ENCODE measurements at places on chromosomes 1 and 21.

DNA sequence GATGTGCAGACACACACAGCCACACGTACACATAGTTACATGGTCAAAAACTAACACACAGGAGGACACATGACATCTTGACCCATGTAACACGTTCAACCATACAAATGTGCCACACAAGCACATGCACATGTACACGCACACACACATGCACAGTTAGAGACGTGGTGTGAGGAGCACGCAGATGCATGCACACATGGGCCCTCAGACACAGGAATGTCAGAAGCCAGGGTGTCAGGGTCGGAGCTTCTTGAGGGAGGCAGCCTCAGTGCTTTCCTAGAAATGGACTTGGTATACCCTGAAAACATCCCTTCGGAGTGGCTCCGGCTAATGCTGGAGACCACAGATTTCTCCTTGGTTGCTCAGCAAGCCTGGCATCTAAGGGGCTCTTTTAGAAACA, 114.3 kb downstream of the DMRTB1 start:
- no peak for DNase-seq

DNA sequence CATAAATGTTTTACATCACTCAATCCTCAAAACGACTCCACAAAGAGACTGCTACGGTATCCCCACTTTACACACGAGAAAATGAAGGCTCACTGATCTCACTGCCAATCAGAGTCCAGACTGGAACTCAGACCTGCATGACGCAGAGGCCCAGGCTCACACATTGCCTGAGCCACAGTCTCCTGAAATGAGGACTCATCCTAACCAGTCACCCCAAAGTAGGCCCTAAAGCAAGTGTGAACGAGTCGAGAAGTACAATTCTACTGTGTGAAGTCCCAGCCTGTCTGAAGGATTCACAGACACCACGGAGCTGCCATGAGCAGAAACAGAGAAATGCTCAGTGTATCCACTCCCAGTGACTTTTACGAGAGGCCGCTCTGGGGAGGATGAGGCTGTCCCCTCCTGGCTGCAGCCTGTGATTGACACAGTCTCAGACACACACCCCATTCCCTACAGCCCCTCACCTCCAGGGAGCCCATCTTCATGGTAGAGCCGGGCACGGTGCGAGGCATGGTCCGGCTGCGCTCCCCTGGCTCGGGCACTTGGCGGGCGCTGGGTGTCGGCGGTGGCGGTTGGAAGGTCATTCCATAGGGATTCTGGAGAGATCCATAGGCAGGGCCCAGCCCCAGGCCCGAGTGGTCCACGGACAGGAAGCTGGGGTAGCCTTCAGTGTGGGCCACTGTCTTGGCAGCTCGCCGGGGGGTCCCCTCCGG, 26.7 kb upstream of the COL16A1 start:
- DNase-seq, result no peak

DNA sequence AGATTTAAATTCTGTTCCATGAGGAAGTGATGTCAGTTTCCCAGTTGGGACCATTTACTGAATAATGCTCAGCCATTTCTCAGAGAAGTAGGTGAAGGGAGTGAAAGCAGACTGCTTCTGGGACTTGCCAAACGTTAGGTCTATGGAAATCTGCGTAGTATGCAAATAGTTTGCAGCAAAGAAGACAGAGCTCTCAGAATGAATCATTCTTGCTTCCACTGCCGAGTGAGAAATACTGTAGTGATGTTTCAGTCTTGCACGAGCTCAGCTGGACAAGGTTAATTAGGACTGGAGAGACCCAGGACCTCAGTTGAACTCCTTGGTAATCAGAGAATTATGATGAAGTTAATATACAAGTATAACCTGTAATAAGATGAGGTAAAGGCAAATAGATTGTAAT, 317.7 kb upstream of the DAB1 start:
- no peak for DNase-seq

DNA sequence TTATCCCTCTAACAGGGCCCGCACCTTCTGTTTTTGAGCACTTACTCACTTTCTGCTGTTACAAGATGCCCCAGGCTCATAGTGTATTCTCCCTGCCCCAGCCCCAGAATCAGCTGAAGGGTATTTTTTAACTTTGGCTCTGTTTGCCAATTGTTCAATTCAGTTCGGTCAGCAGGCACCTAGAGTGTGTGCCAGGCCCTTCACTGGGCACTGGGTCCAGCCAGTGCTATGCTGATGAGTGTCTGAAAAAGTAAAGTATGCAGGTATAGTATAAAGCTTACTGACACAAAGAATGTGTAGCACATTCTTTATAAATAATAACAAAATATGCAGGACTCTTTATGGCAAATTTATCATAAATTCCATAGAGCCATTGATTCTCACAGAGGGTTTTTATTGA, 35.0 kb downstream of the FHAD1 start:
- DNase-seq, result no peak

GRCh38 chr1:61050541-61051442, 31.6 kb upstream of the NFIA start:
- DNase-seq, result no peak

- no peak for DNase-seq
Observed at GRCh38 chr1:8460132-8460544, 142.2 kb downstream of the SLC45A1 start.

- no peak for DNase-seq
Observed at GRCh38 chr1:195970209-195970608, 638.0 kb downstream of the KCNT2 start.

GRCh38 chr1:248847181-248847955, 9.3 kb downstream of the ZNF672 start:
- no peak for DNase-seq

DNA sequence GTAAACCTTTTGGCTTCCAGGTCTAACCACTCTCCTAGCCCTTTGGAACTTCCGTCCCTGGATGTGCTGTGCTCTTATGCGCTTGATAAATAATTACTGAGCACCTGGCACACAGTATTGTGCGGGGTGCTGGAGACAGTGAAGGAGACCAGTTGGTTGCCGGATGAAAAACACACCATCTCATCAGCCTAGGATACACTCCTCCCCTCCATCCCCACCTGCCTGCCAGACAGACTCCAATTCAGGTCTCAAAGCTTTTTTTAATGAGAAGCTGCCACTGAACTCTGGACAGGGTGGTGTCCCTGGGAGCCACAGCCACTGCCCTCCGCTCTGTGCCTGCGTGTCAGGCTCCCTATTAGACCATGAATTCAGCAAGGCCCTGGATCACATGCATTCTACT, 9.2 kb downstream of the GNB1 start:
- DNase-seq, result no peak

DNA sequence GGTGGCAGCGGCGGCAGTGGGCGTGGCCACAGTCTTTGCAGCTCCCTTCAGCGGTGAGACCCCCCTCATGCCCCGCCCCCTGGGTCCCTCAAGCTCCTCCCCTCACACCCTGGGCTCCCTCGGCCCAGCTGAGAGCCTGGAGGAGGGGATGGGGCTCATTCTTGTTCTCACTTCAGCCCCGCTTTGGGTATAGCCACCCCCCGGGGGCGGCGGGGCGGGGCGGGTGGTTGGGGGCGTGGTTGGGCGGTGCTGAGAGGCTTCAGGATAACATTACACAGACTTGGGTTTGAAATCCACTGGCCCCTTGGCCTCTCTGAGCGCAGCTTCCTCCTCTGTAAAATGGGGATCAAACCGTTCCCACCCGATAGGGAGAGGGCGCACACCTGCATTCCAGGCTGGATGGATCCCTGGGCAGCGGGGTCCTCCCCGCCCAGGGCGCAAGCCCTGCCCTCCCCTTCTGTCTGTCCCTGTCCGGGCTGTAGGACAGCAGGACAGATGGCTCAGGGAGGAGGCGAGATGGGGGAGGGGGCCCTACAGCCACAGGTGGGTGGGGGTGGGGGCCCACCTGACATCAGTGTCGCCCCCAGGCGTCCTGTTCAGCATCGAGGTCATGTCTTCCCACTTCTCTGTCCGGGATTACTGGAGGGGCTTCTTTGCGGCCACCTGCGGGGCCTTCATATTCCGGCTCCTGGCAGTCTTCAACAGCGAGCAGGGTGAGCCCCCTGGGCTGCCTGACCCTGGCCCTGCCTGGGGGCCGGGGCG, 5.1 kb downstream of the CLCNKA start:
- no peak for DNase-seq

DNA sequence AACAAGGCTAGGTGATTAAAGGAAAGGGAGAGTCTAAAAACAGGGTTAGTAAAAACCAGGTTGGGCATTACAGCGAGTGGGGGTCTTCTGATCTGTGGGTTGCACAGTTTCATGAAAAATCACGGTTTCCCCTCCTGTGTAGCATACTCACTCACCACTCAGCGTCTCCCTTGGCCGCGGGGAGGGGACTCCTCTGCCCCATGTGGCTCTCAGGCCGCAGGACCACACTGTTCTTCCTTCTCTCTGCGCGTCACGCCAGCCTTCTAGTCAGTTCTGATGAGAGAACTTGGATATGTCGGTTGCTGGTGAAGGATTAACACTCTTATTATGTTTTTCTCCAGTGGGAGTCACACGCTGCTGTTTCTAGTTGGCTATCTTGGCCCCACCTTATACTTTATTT, 254.6 kb upstream of the LRRC7 start:
- DNase-seq, result no peak

GRCh38 chr1:104195395-104195794, 445.7 kb downstream of the AMY1C start:
- DNase-seq, result no peak

DNA sequence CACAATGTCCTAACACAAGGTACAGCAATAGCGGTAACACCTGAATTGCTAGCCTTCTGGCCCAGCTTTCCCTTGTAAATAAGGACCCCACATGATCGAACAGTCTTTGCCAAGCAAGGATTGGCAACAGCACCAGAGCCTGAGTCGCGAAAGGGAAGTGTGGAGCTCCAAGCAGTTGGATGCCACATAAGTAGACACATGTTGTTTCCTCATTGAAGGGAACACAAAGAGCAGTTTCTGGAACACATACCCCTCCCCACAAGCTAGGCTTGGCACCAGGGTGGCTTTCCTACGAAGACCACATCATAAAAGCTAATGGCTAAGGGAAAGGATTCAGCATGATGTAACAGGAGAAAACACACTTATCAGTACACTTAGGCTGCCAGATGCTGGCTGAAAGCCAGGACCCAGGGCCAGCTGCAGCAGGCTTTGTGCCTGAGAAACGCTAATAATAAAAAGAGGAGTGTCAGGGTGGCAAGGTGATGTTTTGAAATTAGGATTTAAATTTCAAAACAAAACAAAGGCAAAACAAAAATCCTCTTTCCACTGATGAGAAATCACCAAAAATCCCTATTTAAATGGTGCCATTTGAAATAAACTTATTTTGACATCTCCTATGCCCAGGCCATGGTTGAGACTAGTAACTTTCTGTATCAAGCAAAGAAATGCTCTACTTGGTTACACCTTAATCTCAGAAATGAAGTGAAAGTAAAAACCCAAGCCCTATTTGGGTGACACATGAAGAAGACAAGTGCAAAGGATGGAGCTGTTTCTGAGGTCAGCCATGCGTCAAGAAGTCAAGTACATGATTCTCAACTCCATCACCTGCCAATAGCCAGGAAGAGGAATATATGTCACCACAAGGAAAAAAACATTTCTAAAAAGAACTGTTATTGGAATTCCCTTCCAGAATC, 11.9 kb upstream of the CPLANE2 start:
- DNase-seq, result no peak

- no peak for DNase-seq
Observed at GRCh38 chr21:41065539-41065938, 102.4 kb upstream of the BACE2 start.

DNA sequence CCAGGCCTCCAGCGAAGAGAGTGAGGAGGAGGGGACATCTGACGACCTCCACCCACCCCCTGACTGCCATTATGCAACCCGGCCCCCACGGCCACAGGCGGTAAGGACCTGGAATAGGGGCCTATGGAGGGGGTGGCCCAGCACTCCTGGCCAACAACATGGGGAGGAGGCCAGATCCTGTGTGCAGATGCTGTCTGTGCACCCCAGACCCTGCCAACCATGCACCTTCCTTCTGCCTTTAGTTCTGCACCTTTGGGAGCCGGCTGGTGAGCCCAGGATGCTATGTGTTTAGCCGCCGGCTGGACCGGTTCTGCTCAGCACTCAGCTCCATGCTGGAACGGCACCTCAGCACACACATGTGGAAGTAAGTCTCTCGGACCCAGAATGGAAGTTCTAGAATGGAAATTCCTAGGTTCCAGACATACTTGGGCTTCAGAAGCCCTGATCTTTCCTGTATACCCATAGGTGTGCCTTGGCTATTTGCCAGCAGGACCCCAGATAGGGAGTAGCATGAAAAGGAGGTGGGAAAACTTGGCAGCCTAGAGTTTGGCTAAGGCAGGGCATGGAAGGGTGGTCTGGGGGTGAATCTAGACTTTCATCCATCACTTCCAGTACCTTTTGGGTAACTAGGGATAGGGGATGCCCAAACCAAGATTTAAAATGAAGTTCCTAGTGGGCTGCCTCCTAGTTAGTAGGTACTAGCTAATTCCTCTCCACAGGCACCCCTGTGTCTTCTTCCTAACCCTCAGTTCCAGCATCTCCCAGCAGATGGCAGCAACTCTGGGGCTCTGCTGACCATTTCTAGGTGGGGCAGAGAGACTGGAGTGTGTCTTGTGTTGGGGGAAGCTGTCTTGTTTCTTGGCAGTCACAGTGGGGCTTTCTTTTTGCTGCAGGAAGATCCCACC, 3.6 kb upstream of the CYB561D1 start:
- peak; percentile 61 for DNase-seq

GRCh38 chr1:54485416-54485815, 62.6 kb upstream of the ACOT11 start:
- no peak for DNase-seq

GRCh38 chr21:41823166-41823565, 56.0 kb downstream of the PRDM15 start:
- DNase-seq, result no peak

DNA sequence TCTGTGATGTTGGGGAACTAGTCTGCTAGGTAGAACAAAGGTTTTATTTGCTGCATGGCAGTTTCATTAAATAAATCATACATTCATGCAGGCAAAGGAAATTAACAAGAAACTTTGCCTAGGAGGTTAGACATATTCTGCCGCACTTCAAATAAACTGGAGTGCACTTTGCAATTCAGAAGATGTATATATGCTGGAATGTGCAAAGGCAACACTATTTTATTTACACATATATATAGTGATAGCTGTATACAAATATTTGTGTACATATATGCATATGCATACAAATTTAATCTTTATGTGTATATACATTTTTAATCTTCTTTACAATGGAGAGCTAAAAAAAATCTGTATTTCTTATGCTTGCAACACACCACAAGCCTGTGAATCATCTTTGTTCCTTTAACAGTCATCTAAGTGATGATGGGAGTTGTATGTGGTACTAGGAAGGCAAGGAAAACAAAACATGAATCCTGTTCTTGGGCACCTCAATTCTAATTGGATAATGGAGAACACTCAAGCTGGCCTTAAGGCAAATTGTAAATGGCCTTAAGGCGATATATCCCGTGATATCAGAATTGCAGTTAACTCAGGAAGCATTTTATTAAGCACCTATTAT, 605.8 kb upstream of the CAMK1G start:
- DNase-seq, result no peak

DNA sequence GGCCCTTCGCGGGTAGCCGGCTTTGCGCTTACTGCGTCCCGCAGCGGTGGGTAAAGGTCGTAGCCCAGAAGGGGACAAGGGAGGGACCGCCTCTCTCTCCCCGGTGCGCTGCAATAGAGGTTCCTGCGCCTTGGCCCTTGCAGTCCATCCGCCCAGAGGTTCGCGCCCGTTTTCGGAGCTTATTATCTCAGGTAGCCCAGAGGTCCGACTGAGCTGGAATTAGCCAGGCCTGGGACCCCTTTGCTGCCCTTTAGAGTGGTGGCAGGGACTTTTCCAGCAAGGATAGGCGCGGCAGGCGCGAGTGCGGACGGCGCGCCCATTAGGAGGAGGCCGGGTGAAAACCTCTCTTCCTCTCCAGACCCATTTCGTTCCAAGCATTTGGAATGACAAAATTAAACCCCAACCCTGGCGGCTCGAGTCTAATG, 5.0 kb downstream of the LHX4 start:
- DNase-seq, result no peak

- no peak for DNase-seq
Observed at GRCh38 chr1:119688810-119689209, 22.9 kb upstream of the PHGDH start.
